ENCODE measurements at places on chromosomes 7 and 10.

GRCh38 chr7:100570954-100571828, 2.5 kb downstream of the SAP25 start:
- no peak for DNase-seq

DNA sequence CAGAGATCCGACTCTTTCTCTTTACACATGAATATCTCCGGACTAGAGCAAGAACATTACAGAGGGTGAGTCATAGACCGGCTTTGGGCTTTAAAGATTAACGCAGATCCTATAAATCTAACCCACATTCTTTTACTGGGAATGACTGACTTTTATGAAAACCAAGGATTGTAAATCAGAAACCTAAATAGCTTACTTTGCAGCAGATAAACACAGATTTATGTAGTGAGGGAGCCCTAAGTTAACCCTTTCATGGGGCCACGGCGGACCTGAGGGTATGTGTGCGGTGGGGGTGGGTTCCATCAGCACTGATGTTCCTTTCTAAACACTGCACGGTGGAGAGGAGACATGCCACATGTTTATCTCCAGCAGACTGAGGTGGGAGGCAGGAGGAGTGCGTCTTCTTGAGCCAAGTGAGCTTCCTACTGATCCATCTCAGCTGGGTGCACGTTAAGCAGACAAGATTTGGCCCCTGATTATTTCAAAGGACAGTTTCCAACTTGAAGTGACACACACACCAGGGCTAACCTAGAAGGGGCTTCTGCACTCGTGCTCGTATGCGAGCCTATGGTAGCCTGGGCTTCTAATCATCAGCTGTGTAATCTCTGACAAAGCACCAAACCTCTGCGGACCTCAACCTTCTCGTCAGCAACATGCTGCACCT, 127.6 kb downstream of the WDR11 start:
- DNase-seq: no peak

DNA sequence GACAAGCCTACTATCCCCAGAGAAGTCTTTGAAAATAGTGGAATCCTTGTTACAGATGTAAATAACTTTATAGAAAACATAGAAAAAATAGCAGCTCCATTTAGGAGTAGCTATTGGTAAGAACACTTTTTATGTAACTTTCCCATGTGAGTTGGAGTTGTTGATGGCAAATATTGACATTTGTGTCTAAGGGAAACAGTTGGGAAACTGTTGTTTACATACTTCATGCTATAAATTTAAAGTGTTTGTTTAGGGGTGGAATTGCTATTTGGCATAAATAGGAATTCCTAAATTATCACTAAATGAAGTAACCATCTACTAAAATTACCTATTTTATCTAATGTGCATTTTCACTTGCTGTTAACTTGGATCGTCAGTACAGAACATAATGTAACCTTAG, 50.7 kb downstream of the GDI2 start:
- DNase-seq: no peak

- no peak for DNase-seq
Measured at GRCh38 chr7:37234334-37234733, 214.3 kb downstream of the ELMO1 start.

DNA sequence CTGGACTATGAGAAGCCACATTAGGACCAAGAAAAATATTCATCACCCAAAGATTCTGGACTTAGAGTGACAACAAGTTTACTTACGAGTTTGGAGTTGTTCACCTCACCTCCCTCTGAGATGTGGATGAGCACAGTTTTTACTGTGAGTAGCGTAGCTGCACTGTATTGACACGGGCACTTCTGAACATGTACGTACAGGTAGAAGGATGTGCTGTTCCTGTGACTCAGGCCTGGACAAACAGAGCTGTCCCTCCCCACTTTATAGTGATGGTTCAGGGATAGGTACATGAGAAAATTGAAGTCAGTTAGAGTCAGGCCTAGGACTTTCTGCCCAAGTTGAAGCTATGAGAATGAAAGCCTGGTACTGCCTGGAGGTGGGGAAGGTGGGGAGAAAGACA, 80.9 kb upstream of the DYNC1I1 start:
- no peak for DNase-seq

- no peak for DNase-seq
Measured at GRCh38 chr7:12601302-12601869, 30.9 kb downstream of the SCIN start.

DNA sequence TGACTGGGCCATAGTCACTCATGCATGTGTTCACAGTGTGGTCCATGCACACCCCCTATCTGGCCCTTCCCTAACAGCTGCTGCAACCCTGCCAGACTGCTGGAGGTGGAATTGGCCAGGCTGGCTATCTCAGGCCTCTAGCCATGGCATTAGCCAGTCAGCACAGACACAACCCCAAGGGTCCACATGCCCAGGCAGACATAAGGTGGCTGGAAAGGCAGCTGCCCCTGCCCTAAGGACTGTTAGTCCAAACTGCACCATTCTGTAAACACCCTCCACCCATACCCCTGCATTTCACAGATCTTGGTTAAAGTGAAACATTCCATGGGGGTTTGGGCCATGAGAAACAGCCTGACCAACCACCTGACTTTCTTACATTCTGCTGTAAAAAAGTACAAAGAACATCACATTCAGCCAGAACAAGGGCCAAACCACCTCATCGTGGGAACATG, 137.4 kb upstream of the KCNMA1 start:
- DNase-seq: no peak

DNA sequence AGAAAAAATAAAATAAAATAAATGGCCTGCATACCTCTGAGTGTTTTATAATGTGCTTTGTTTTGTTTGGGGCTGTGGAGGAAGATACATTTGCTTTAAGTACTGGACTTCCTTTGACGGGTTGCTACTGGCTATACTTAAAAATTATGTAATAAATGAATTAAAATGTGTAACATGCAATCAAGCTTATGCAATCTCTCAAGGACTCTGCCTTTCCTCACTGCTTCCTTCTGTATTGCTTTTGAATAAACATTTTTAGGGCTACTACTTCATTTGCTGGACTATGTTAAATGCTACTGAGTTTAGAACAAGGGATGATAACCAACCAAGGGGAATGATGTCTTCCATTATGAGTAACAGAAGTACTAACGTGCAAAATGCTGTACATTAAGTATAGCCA, 91.6 kb downstream of the ETV1 start:
- no peak for DNase-seq

DNA sequence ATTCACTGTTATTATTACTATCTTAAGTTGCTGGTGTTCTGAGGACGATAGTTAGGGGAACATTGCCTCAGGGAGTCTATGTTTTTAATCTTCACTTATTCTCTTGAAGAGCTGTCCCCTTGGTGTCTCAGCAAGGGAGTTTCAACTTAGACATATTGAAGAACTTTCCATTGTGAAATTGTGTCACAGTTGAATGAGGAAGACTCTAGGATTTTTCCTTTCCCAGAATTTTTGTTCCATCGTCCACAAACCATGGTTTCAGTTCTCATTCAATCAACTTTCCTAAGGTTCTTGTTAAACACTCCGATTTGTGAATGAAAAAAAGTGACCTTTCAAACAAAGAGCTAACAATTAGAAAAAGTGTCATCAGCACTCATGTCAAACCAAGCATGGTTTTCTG, 128.3 kb downstream of the GATA3 start:
- no peak for DNase-seq

GRCh38 chr10:10438335-10439100, 579.2 kb upstream of the CELF2 start:
- no peak for DNase-seq

DNA sequence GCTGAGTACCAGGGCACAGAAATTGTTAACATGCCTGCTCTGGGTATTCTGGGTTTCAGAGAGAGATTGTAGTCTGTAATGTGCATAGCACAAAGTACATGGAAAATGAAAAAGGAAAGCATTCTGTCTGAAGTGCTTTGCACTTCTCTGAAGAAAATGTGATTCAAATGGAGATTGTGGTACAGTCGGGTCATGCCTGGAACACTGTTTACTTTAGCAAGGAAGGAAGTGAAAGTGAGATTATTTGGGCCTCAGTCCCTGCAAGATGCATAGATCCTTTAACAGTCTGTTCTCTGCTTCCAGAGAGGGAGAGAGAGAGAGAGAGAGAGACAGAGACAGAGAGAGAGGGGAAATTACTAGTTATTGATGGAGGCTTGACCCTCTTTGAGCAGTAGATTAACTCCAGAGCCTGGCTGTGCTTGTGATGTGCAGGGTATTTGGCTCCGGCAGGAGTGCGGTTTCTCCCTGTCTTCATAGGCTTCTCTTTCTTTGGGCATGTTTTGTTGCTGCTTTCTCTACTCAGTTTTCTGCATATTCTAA, 5.4 kb downstream of the VWC2 start:
- no peak for DNase-seq
